Neural crest cell (in vitro differentiated cells): ENCODE measurements at places on chromosomes 13 and 19.

- DNase-seq = no peak
Observed at GRCh38 chr19:14118165-14119051, 846 bp upstream of the PRKACA start.

GRCh38 chr19:30223866-30224688 lies 148.1 kb upstream of the ZNF536 start:
- no peak for DNase-seq

GRCh38 chr13:92463134-92463533 lies 763.5 kb upstream of the GPC6 start:
- DNase-seq = no peak

- no peak for DNase-seq
Observed at GRCh38 chr13:112891477-112892401, 77.3 kb upstream of the MCF2L start.

- DNase-seq = no peak
Observed at GRCh38 chr19:32303193-32303592, 42.2 kb upstream of the ZNF507 start.

- DNase-seq = no peak
Observed at GRCh38 chr13:59259165-59260000, 904.3 kb downstream of the DIAPH3 start.

GRCh38 chr13:80386002-80386401 lies 45.1 kb upstream of the SPRY2 start:
- no peak for DNase-seq

GRCh38 chr19:45767881-45768654 lies 984 bp downstream of the SIX5 start:
- DNase-seq = peak; percentile 50

DNA sequence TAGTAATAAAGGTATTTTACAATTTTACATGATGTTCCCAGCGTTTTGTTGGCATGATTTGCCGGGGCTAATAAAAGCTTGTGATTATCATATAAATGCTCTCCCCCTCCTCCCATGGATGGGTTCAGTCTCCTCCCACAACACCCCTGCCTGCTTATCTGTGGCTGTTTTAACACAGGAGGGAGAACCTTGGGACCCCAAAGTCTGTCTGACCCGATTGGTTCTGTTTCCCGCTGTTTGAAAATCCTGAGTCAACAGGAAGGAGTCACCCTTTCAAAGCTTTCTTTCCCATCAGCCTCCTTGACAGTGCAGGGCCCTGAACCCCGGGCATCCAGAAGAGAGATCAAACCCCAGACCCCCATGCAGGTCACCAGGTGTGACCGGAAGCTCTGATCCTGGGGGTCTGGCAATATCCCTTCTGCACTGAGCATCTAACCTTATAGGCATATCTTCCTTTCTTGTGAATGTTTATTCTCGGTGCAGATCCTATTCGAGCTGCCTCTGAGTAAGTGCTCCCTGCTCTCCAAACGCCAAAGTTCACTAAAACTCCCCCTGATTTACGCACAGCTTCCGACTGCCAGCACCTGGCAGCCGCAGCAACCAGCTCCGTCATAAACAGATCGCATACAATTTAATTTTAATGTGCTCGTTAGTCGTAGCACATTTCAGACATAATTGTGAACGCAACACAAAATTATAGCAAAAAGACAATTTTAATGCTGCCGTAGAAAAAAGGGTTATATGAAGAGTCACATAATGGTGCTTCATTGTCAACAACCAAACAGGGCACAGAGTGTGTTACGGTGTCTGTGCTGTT lies 74.8 kb downstream of the TSHZ3 start:
- DNase-seq = no peak

DNA sequence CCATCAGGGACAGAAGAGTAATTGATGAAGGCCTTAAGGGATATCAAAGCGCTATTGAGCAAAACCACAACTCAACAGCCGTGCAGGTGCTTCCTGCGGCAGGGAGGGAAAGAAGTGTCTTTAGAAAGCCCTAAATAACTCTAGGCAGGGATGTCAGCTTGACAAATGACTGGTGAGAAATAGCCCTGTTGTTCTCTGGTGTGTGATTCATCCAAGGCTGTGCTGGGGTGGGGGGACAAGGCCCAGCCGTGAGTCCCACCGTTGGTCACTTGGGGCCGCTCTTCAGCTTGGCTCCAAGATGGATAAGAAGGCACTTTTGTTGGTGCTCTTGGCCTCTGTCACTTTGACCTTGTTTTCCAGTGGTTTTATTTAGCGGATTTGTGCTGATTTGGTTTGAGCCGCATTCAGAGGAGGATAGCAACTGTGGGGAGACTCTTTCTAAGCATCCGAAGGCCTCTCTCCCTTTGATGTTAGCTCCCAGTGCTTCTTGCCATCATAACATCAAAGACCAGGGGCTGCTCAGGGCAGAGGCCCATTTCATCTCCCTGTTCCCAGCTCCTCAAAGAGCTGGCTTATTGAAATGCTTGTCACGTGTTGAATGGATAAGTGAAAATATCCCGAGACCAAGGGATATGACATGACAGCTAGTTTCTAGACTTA lies 130.3 kb upstream of the SERP2 start:
- peak; percentile 9 for DNase-seq

DNA sequence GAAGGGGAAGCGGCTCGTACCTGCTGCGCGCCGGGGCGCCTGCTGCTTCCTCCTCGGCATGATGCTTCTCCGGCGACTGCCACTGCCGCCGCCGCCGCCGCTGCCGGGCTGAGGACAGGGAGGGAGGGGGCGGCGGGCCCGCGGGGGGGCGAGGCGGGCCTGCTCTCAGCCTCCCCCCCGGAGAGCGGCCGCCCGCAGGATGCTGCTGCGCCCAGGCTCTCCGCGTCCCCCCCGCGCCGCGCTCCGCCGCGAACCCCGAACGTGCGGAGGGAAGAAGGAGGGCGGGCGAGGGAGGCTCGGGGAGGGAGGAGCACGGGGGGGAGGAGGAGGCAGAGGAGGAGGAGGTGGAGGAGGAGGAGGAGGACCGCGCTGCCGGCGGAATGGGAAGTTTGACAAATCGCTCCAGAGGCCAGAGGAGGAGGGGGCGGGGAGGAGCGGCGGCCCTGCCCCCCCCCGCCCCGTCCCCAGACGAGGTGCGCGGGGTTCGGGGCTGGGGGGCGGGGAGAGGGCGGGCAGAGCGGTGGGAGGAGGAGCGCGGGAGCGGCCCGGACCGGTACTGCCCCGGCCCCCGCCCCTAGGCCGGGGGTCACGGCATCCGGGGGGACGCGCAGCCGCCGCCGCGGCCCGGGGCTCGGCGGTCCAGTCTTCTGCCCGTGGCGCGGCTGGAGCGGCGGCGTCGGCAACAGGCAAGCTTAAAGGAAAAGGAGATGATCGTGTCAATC lies at the start of gene TSHZ3:
TSHZ3 (minus strand) TSS at position 277 of the 722 bp plus-strand sequence; CDS start at position 60, 217 bp downstream.
- peak; percentile 43 for DNase-seq

- no peak for DNase-seq
Observed at GRCh38 chr19:8457209-8457608, 12.4 kb downstream of the HNRNPM start.

DNA sequence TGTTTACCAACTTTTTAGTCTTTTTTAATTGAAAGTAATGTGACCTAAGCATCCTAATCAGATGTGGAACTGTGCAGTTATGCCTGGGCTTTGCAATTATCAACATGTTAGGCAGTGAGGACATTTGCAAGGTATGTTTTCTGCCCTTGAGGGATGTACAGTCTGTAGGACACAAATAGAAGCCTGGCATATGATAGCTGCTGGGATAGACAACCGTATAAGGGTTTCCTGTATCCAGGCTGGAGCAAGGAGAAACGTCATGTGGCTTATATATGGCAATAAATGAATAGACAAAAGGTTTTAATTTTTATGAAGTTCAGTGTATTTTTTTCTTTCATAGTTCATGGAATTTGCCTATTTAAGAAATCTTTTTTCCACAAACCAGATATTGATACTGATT lies 2.0 kb upstream of the VPS36 start:
- no peak for DNase-seq

GRCh38 chr19:17170538-17171297 lies 44.4 kb upstream of the USE1 start:
- DNase-seq = no peak

DNA sequence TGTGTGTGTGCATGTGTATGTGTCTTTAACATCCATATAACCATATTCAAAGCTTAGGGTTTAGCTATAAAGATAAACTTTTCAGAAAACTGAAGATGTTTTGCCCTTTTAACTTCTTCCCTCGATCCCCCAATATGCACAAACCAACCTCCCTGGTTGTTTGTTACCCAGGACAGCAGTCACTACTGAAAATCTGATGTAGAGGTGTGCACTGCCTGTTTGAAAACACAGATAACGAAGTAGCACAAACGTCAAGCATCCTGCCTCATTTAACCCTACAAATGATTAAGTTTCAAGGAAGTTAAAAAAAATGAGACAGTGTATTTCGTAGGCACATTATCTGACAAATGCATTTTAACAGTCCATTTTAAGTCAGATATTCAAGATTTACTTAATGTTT lies 3.6 kb downstream of the TNFSF11 start:
- DNase-seq = no peak

DNA sequence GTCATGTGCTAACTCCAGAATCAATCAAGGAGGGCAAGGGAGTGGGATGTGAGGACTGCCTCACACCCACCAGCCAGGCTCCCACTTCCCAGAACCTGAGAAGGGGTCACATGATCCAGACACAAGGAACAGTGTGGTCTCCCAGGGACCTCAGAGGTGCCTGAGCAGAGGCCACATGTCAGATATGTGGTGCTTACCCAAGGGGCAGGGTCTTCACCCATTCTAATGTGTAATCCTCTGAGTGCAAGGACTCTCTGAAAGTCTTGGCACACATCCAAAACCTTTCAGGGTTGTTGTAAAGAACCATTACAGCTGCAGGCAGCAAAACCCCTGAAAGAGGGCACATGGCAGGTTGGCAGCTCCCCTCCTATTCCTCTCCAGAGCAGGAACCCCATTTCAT lies 656.6 kb downstream of the UQCRFS1 start:
- DNase-seq = no peak

- no peak for DNase-seq
Observed at GRCh38 chr19:38265921-38266429, 1.6 kb downstream of the SPINT2 start.
